ENCODE measurements at places on chromosomes 5 and 9.

DNA sequence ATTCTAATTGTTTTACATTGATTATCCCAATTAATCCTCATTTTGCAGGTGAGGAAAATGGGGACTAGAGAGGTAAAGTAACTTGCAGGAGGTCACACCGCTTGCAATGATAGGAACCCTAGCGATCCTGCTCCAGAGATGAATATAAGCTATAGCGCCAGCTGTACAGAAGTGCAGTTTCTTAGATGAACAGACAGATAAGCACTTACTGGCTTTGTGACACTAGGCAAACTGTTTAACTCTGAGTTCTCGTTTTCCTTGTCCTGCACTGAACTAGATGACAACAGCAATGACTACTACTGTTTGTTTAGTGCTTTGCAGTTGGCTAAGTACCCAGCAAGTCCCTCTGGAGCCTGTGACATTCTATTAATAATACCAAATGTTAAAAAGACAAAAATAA lies 11.1 kb downstream of the LHX6 start:
- no peak for DNase-seq

- no peak for DNase-seq
Observed at GRCh38 chr9:76545191-76545590, 86.2 kb downstream of the GCNT1 start.

- no peak for DNase-seq
Observed at GRCh38 chr5:12272389-12272788, 368.1 kb upstream of the CTNND2 start.

DNA sequence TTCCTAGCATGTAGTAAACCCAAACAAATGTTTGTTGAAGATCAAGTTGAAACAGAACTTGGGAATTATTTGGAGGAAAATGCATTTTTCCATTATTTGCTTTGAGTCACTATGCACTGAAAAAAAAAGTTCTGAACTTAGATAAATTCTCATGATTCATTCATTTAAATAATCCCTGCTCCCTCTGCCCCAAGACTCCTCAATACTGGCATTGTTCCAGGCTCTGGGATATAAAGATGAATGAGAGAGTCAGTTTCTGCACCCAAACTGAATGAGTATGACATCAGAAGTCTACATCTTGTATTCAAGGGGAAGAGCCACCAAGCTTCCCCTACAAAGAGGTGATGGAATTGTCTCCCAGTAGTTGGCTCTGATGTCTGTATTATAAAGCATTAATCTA lies 123.9 kb downstream of the SEC61B start:
- DNase-seq: no peak

- no peak for DNase-seq
Observed at GRCh38 chr9:18423791-18424531, 50.0 kb upstream of the ADAMTSL1 start.

GRCh38 chr9:124743686-124744348 lies 27.3 kb downstream of the NR6A1 start:
- DNase-seq: no peak

GRCh38 chr9:4237748-4238511 lies 61.9 kb downstream of the GLIS3 start:
- no peak for DNase-seq

GRCh38 chr9:135152614-135153334 lies 65.3 kb downstream of the OLFM1 start:
- DNase-seq: no peak

DNA sequence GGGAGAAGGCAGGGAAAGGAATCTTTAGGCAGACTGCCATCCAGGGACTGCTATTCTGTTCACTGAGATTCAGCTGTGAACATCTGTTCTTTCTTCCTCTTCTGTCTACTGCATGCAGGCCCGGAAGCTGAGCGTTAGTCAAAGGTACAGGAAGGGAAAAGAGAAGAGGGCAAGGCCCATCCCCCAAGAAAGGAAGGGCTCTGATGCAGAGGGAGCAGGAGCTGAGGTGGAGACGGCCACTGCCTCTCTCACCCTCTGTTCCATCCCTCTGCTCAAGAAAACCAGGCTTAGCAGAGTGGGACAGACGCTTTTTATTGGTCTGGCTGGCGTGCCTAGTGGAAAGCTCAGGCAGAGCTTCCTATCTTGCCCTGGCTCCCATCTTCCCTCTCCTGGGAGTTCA lies 57.6 kb downstream of the PFDN1 start:
- no peak for DNase-seq

DNA sequence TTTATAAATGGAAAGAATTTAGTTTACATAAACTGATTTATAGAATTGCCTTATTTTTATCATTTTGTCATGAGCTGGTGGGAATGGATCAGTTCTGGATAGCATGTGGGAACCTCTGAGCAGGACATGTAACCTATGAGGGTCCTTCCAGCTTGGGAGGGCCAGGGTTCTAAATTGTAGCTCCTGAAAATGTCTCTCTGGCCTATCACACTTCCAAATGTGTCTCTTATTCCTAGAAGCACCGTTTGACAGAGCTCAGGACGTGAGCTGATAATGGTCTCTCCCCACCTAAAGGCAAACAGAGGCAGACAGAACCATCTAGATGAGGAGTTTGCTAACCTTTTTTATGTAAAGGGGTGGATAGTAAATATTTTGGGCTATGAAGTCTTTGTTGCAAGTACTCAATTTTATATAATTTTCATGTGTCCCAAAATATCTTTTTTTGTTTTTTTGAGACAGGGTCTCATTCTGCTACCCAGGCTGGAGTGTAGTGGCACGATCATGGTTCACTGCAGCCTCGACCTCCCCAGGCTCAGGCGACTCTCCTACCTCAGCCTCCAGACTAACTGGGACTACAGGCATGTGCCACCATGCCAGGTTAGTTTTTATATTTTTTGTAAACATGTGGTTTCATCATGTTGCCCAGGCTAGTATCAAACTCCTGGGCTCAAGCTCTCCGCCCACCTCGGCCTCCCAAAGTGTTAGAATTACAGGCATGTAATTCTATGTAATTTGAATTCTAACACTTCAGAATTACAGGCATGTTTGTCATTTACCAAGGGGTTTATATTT lies 4.0 kb downstream of the TRAF1 start:
- DNase-seq: peak; percentile 27

DNA sequence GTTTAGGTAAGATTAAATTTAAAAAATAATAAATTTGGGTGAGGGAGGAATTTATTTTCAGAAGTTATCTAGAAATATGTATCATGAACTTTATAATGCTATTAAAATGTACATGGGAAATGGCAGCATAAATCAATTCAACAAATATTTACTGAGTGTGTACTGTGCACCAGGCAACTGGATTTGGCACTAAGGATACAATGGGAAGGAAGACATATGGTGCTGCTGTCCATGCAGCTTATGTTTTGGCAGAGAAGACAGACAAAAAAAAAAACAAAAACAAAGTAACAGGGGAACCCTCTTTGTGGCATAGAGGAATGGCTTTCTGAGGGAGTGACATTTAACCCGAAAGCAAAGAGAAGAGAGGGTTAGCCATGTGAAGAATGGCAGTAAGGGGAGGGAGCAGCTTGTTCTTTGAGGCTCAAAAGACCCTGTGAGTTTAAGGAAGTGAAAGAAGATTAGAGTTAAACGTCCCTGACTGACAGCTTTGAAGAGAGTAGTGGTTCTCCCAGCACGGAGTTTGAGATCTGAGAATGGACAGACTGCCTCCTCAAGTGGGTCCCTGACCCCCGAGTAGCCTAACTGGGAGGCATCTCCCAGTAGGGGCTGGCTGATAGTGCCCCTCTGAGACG lies 23.9 kb downstream of the CNTRL start:
- DNase-seq: no peak

GRCh38 chr5:159049844-159050315 lies 49.8 kb downstream of the EBF1 start:
- DNase-seq: no peak

GRCh38 chr5:150630461-150631325 lies 9.8 kb upstream of the SYNPO start:
- DNase-seq: no peak

DNA sequence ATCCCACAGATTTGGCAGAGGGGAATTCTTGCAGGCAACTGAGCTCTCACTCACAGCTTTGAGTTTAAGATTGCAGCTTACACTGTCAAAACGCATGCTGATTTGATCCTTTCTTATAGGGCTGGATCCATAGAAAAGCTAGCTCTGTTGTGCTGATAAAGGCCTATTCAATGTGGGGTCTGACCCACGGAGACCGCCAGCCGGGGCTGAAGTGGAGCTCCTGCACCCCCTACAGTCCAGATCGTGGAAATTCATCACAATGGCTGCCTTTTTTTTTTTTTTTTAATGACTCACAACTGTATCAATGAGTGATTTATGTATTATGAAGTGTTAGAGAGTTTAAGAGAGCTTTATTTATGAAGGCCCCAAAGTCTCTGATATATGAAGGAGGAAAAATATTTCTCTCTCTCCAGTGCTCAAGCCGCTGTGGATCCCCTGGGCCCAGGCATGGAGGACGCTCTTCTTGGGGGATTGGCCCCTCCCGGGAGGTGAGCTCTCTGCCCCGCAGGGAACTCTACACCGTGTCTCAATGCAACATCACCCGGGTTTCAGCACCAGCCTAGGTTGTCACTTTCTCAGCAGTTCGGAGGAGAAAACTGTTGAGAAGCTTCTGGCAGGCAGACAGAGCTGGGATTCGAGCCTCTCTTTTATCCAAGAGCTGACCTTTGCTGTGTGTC lies 700.2 kb downstream of the IRX1 start:
- DNase-seq: no peak

- no peak for DNase-seq
Observed at GRCh38 chr9:87138128-87139040, 191.1 kb upstream of the GAS1 start.

DNA sequence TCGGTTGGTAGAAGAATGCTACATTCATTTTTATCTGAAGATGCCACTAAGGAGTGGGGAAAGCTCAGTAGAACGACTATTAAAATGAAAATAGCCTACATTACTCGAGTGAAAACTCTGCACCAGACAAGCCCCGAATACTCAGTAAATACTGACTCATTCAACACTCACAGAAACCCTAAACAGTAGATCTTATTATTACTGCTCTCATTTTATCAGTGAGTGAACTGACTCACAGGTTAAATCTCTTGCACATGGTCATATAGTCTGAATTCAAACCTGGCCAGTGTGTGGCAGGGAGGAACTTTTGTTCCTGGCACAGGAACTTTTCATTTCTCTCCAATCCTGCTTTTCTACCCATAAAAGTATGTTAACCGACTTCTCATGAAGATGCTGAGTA lies 9.6 kb upstream of the PAPPA start:
- DNase-seq: no peak

DNA sequence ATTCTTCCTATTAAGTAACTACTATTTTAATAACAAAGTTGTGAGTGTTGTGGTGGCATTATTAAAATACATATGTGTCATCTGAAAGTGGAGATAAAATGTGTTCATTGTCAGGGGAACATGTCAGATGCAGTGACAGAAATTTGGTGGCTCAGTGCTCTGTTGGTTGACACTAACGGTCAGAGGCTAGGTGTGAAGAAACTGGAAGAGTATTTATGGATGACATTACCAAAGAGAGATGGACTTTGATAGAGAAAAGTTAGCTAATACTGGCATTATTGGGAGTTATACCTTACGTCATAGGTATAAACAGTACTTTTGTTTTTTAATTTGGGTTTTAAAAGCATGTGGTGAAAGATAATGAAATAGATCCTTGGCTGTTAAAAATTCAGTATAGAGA lies 33.7 kb downstream of the PAM start:
- no peak for DNase-seq

GRCh38 chr5:150301901-150302300 lies 804 bp downstream of the ARSI start:
- DNase-seq: no peak

DNA sequence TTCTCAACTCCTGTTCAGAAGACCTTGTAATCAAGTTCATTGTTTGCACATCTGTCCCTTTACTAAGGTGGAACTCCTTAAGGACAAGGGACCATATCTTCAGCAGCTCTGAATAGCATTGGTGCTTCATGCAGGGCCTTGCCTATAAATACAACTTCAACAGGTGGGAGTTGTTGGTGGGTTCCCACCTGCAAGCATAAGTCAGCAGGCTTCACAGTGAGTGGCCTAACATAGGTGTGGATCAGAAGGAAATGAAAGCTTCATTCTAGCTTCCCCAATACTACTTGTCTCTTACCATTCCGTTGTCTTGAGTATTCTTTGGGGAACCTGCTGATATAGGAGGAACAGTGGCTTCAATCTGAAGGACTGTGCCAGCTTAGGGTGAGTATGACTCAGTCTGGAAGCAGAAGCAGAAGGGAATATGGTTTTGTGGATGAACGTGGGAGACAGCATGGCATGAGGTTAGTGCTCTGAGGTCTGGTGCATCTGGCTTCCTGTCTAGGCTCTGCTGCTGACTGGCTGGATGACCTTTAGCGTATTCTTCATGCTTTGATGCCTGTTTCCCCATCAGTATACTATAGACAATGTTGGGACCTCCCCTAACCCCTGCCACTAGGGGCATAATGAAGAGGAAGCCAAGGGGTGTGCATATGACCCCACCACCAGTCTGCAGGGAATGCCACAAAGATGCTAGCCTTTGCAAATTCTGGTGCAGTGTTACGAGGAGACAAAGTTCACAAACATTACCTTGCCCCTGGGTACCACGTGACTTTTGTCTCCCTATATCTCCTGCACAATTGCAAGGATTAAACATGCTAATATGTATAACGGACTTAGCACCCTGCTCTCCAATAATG lies 192.3 kb downstream of the PALM2AKAP2 start:
- DNase-seq: peak; percentile 18

DNA sequence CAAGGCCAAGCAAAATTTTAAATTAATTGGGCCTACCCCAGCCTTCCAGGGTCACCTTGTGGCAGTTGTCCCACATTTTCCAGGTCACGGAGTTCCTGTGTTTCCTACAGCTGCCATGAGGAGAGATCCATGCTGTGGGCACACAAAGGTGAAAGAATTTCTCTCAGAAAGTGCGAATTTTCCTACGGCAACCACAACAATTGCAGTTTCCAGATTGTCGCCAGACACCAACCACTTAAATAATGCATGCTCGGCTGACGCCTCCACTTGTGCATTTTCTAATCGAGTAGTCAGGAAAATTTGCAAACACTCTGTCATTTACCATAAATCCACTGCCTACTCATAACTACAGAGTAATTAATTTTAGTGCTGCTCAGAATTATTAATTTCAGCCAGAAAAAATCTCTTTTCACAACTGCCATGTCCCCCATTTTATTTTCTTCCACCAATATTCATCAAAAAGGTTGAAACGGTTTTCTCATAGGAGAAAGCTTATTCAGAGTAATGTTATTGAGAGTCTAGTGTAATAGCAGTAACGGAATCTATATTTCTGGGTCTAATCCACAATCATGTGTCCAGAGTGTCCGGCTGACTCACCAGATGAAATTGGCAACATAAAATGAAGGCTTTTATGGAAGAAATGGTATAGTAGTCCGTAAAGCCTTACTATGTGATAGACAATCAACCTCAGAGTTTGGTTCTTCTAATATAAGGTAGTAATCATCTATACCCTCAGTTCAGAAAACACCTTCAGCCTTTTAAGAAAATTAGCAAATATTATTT lies 389.8 kb downstream of the NR2F1-AS1 start:
- DNase-seq: no peak

DNA sequence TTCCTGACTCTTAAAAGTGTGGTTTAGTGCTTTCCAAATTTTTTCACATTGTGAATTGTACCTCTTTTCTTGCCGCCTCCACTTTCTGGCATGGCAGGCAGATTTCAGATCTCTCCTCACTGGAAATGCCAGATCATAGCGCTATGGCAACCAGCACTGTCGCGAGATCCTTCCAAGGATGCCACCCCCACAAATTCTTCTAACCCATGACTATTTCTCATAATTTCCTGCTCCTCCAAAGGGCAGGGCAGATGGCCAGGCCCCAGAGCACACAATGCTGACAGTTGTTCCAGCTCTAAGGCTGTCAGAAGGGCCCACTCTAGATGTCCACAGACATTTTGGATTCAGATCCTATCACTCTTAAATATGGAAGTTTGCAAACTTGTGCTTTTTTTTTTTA lies 446.2 kb upstream of the RIOK2 start:
- DNase-seq: no peak

Data from CD4-positive, alpha-beta T cell treated with Interleukin-21 for 1 hour (primary cell).